ENCODE measurements at places on chromosomes 6 and 20.

DNA sequence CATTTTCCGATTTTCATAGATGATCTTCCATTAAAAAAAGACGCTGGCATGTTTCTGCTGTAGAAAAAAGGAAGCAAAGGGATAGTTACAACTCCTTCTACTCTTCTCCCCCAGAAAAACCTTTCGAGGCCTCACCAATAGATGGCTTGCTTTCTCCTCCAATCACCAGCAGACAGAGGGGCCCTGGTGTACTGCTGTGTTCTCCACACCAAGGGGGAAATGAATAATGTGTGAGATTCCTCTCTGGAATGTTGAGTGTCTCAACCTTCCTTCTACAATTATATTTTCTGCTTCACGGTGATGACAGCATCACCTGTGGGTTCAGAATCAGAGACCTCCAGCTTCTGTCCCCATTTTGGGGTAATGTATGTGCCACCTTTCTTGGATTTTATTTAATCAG is 185.7 kb upstream of the FLRT3 start:
- DNase-seq, result no peak

DNA sequence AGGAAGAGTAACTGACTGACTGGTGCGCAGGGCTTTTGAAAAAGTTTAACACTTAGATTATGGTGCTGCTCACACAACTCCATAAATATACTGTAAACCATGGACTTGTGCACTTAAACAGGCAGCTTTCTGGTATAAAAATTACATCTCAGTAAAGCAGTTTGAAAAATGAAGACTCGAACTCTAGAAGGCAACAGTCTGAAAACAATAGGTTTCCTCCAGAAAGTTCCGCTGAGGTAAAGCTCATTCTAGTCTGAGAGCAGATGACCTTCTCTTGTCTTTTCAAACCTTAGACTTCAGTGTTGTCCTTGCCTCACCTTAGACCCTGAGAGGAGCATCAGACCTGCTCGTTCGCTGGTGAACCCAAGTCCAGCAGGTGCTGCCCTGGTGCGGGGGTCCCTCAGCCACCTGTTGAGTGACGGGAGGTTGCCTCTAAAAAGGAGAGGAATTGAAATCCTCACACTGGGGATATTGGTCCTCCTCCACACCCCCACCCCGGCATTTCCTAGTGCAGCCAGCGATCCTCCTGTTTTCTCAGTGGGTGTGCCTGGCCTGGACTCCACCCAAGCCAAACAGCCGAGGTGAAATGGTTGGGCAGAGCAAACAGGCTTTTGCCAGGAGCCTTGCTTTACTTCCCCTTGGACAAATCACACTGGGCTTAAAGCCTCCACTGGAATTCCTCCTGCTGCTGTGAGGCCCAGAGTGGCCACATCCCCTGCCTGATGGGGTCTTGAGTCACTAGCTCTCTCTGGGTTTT is 14.7 kb upstream of the PYGB start:
- DNase-seq, result peak; percentile 56

DNA sequence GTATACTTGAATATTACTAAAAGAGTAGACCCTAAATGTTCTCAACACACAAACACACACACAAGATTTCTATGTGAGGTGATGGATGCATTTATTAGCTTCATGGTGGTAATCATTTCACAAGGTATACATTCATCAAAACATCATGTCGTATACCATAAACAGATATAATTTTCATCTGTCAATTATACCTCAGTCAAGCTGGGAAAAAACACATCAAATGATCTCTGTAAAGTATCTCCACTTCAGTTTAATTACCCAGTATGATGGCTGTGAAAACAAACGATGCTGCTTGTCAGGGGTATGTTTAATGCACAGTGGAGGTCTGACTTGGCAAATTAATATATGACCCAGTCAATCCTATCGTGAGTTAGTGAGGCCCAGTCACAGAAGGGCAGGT is 157.2 kb downstream of the MTFR2 start:
- no peak for DNase-seq

DNA sequence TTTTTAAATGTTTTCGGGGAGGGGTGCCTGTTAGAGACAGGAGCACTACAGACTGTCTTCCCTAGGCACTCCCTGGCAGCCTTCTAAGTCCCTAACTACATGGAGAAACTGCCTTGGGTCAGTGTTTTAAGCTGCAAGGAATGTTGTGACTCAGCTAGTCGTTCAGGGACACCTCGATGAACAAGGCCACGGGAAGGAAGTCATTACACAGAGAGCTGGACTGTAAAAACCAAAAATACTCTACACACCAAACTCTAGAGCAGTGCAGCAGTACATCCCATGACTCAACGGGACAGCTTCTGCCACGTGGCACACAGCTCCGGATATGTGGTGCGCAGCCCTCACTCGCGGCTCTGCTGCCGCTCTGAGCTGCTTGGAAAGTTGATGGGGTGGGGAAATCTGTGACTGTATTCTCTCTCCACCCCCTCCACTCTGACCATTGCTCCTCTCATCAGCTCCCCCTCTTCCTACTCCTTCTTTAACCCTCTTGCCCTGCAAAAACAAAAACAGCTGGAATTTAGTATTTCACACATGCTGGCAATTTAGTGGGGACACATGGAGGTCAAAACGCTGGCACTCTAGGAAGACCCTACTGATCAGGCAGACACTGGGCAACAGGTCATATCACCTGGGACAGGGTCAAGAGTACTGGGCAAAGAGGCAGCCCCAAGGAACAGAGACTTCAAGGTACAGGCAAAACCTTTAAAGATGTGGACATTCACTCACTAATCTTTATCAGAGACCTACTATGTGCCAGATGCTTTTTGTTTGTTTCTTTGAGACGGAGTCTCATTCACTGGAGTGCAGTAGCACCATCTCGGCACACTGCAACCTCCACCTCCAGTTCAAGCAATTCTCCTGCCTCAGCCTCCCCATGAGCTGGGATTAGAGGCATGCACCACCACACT is 10.9 kb upstream of the LPIN3 start:
- peak; percentile 94 for DNase-seq

- no peak for DNase-seq
Observed at GRCh38 chr6:119152187-119152586, 73.7 kb upstream of the FAM184A start.

GRCh38 chr6:43338243-43338642 is 29.6 kb upstream of the CRIP3 start:
- no peak for DNase-seq

- DNase-seq, result no peak
Observed at GRCh38 chr20:14012671-14013070, 17.4 kb downstream of the MACROD2 start.

DNA sequence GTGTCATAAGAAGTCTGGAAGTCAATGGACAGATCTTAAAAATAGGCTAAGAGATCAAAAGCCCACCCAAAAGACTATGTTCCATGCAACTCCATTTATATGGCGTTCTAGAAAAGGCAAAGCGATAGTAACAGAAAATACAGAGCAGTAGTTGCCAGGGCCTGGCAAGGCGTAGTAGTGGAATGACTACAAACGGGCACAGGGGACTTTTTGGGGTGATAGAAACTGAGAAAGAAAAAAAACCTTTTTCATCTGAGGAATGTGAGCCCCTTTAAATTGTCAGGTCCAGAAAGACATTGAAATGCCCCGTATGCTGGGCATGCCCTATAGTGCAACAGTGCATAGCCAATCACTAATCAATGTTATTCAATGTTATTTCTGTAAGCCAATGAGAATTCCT is 47.2 kb upstream of the FAM50B start:
- DNase-seq, result no peak

GRCh38 chr6:17032988-17033634 is 68.7 kb upstream of the STMND1 start:
- peak; percentile 91 for DNase-seq

DNA sequence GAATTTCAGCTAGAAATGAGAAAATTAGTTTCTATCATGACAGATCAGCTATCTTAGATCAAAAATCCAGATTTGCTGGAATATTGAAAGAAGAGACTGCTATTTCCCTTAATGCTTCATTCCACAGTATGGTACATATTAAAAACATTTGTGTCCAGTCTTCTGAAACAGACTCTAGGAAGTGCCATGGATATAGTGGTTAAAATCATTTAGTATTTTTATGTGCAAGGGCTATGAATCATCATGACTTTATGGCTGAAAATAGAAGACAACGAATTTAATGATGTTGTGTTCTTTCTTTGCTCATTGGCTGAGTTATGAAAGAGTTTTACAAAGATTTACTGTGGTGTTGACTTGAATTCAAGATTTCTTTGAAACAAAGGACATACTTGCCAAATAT is 146.6 kb downstream of the ANKRD60 start:
- DNase-seq, result no peak

GRCh38 chr6:90687775-90688380 is 101.0 kb upstream of the MAP3K7 start:
- no peak for DNase-seq

- DNase-seq, result no peak
Observed at GRCh38 chr6:46914279-46914810, 7.4 kb downstream of the ADGRF5 start.

- DNase-seq, result no peak
Observed at GRCh38 chr6:100379386-100379785, 85.3 kb downstream of the SIM1 start.

GRCh38 chr6:28947831-28948270 is 24.1 kb upstream of the TRIM27 start:
- DNase-seq, result no peak

DNA sequence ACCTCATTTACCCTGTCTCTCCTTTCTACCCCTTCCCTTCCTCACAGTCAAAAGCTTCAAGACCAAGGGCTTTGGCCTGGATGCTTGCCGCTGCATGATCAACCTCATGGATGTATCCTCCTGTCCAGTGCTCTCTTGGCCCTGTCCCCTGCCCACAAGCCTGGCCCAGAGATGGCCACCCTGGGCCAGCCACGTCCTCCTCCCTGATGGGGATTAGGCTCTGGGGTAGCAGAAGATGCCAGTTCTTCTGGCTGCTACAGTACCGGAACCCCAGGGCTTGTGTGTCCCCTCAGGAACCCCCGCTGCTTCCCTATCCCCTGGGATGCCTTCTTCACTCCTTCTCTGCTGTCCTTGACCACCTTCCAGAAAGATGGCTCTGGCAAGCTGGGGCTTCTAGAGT is 22.3 kb downstream of the CAPN11 start:
- no peak for DNase-seq

DNA sequence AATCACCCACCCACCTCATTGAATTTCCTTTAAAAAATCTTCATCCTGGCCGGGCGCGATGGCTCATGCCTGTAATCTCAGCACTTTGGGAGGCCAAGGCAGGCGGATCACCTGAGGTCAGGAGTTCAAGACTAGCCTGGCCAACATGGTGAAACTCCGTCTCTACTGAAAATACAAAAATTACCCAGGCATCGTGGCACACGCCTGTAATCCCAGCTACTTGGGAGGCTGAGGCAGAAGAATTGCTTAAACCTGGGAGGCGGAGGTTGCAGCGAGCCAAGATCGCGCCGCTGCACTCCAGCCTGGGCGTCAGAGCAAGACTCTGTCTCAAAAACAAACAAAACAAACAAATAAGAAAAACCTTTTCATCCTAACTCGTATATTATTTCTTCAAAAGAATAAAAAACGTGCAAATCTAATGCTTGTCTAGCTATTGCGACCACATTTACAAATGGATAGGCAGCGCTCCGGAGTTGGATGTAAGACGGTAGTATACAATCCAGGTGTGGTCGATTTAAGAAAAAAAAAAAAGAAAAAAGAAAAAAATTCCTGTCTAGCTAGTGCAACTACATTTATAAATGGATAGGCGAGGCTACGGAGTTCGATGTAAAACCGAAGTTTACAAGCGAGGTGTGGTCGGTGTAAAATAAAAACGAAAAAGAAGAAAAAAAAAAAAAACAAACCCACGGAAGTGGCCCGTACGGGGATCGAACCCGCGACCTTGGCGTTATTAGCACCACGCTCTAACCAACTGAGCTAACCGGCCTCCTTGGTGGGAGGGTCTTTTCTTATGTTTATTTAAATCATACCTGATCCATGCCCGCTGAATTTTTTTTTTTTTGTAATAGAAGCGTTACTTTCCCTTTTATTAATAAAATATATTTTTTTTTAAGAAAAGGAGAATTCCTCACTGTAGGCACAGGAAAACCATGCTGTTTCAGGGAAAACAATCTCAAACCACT is 70.7 kb upstream of the PRSS16 start:
- DNase-seq, result no peak

DNA sequence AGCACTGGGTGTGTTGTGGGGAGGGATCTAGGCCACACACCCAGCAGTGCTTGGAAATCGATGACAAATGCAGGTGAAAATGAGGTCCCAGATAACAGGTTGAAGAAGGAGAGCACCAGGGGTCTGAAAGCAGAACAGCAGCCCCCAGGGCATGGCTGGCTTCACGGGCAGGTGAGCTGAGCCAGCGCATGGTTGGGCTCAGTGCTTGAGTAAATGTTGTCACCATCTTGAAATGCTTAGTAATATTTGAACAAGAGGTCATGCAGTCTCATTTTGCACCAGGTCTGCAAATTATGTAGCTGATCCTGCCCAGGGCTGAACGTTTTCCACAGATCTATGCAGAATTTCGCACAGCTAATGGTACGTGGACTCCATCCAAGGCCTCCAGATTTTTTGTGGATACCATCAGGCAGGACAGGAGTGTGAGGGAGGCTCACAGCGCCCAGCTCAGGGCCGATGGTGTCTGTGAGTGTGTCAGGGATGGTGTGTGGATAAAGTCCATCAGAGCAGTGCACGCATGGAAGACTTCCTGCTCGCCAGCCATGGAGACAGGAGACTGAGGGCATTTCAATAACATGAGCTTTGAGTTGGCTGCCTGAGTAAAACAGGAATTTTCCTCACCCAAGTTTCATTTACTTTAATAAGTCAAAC is 53.1 kb upstream of the SNX9 start:
- DNase-seq, result no peak

GRCh38 chr6:149393002-149393679 is 6.9 kb upstream of the SUMO4 start:
- no peak for DNase-seq

DNA sequence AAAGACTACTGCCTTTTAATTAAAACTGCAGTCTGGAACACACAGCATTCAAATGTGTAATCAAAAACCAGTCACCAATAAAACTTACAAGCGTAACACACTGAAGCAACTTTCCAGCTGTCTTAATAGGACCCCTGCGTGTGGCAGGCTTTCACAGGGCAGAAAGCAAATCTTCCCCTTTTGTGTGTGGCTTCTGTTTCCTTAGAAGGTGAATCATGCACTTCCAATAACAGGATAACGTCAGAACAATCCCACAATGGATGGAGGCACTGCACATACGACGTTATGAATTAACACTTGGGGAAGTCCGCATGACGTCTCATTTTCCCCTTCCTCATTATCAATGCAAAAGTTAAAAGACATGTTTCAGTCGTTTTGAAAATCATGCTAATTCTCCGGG is 44.8 kb downstream of the INSM1 start:
- no peak for DNase-seq
